ENCODE measurements at places on chromosomes 2 and 18.

GRCh38 chr18:56332371-56332770, 306.0 kb downstream of the TXNL1 start:
- DNase-seq, result no peak

GRCh38 chr18:11009147-11009546, 140.2 kb downstream of the PIEZO2 start:
- no peak for DNase-seq

GRCh38 chr2:198327526-198327925, 523.1 kb downstream of the PLCL1 start:
- DNase-seq, result no peak

DNA sequence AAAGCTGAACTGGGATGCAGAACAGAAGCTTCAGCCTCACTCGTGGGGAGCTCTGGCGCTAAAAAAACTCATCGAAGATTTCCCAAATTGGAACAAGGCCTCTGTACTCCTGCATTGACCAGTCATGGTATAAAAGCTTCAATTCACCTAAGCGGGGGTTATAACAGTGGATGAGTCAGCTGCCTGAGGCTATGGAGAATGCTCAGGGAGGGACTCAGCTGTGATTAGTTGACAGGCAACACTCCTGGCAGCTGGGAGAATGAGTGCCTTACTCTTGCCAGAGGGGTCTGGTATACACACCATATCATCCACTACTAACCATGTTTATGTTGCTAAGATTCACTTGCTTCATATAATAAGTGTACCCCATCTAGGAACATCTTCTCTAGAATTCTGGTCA, 350.6 kb upstream of the VRK2 start:
- no peak for DNase-seq

Measured in K562 (cell line).